ENCODE measurements at places on chromosomes 1 and 21.

DNA sequence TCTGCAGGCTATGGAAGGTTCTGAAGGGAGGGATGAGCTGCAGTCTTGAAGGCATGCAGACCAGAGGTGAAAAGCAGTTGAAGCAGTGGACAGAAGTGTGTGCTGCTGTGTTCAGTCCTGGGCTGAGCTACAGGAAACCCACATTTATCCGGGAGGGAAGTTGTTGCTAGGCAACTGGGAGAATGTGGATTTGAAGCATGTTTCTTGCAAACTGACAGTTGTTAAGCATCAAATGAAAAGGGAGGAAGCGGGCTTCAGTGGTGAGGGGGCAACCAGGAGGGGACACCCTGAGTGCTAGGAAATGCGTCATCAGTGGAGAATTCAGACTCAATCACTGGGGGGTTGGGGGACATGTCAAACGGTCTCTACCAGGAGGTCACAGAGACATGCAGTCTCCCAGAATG is 28.7 kb downstream of the ABCA4 start:
- DNase-seq: peak; percentile 21

DNA sequence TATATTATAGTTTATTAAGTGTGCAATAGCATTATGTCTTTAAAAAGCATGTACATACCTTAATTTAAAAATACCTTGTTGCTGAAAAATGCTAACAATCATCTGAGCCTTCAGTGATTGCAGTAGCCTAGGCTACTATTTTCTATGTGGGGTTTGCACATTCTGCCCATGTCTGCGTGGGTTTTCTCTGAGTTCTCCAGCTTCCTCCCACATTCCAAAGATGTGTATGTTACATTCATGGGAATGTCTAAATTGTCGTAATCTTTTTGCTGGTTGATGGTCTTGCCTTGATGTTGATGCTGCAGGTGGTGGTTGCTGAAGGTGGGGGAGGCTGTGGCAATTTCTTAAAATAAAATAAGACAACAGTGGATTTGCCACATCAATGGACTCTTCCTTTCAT is 12.5 kb downstream of the AADACL3 start:
- no peak for DNase-seq

GRCh38 chr1:155077758-155078445 is 735 bp upstream of the EFNA3 start:
- DNase-seq: no peak

DNA sequence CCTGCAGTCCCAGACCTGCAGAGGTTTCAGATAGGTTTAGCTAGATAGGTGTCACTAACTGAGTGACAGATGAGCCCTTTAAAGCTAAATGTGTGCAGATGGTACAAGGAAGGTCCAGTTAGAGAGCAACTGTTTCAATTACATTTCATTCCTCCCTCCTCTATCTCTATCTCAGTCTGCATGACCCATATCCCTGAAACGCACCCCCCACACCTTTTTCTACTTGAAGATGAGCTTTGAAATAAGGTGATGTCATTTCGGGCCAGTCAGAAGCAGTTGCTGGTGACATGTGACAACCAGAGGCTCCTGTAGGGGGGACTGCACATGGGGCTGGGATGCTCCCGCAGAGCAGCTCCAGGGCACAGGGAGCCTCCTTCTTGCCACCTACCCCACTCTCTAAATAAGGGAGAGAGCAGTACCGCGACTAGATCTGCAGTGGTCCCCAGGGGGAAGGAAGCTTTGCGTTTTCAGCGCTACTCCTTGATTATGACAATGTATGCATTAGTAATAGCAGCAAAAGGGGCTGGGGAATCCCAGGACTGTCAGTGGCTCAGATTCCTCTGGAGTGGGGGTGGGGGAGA is 4.3 kb downstream of the ATP8B2 start:
- DNase-seq: no peak

DNA sequence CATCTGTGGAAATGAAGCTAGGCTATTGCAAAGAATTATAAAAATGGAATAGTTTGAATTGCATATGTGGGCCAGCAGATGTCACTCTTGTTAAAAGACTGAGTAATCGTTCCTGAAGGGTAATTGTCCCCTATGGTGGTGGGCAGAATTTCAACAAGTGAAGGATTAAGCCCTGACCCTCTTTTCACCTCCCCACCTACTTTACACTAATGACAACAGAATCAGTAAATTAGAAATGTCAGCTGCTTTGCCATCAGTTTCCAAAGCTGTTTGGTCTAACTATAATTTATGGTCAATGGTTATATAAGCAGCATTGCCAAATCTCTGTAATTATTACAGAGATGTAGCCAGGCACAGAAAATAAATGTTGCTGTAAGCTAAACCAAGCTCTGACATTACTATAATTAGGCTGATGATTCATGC is 898.6 kb downstream of the AMY1C start:
- no peak for DNase-seq

- DNase-seq: no peak
Observed at GRCh38 chr1:219825355-219825754, 103.0 kb downstream of the SLC30A10 start.

DNA sequence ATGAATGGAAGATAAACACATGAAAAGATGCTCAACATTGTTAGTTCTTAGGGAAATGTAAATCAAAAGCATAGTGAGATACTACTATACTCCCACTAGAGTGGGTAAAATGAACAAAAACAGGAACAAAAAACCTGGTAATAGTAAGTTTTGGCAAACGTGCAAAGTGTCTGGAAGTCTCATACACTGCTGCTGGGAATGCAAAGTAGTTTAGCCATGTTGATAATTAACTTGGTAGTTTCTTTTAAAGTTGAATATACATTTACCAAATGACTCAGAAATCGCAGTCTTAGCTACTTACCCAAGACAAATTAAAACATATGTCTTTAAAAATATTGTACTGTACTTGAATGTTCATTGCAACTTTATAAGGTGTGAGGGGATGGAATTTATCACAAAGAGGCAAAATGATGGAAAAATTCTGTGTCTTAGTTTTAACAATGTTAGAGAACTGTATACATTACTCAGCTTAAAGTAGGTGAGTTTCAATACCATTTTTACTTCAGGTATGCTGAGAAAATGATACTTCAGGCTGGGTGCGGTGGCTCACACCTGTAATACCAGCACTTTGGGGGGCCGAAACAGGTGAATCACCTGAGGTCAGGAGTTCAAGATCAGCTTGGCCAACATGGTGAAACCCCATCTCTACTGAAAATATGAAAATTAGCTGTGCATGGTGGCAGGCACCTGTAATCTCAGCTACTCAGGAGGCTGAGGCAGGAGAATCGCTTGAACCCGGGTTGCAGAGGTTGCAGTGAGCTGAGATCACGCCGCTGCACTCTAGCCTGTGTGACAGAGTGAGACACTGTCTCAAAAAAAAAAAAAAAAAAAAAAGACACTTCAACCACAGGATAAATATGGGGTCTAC is 102.3 kb downstream of the PDE4B start:
- no peak for DNase-seq

- DNase-seq: no peak
Observed at GRCh38 chr1:167440776-167441175, 77.6 kb downstream of the CD247 start.

- DNase-seq: no peak
Observed at GRCh38 chr21:42188663-42189062, 30.3 kb upstream of the ABCG1 start.

- no peak for DNase-seq
Observed at GRCh38 chr1:17839641-17840196, 84.6 kb downstream of the ACTL8 start.

GRCh38 chr1:23692308-23692871 is 784 bp downstream of the RPL11 start:
- no peak for DNase-seq

Data from fibroblast of skin of left biceps (primary cell).